ENCODE measurements at places on chromosomes 1 and 21. TPM values are rescaled to one million over a fixed set of nuclear protein-coding genes. Genes with fewer than 3 reads are reported as not detected.
A peak's percentile ranks its signal among the peaks of the same experiment; 100 is the strongest.

The DENND2C gene
- total RNA-seq, result 0.47 TPM

DNA sequence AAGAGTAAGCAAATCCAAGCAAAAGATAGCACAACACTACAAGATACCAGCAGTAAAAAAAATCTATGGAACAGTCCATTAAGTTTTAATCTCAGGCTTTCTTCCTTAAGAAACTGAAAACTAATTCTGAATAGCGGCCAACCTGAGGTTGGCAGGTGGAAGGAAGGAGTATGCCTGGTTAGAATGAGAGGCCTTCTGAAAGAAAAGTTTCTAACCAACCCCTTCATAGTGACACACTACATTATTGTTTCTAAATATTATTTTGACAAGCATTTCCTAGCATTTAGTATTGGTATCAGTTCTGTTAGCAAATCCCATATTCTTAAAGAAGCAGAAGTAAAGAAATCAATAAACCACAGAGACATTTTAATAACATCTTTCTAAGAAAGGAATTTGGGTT, 205.7 kb upstream of the PTBP2 start:
- no peak for DNase-seq
- no peak overlapping the region for H3K27ac ChIP-seq
- no peaks in the 10 kb centered on the region for H3K4me1 ChIP-seq
- H3K36me3 ChIP-seq, result no peaks in the 10 kb centered on the region

DNA sequence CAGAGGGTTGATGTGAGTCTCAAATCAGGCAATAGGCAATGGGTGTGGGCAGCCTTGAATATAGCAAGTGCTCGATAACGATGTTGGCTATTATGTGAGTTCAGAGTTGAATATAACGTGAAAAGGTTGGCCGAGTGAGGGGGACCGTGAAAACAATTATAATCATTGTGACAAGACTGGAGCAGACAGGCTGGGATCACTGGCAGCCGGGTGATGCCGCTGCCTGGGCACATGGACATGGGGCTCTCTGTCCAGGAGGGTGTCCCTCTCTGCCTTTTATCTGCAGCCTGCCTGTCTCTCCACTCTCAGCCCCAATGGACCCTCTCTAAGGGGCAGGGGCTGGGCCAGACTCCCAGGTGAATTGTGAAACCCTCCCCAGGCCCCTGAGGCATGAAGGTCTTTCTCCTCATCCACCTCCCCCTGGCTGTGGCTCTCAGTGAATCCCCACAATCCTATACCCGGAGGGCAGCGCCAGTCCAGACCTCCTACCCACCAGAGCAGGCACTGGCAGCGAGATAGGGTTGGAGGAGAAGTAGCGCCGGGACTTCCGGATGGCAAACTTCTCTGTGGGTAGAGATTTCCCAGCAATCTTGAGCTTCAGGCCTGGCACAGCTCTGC, 36.4 kb downstream of the TTC39A start:
- H3K4me1 ChIP-seq, result no peaks in the 10 kb centered on the region
- no peak overlapping the region for H3K4me3 ChIP-seq
- no peaks in the 10 kb centered on the region for H3K36me3 ChIP-seq
- no peaks in the 10 kb centered on the region for H3K27me3 ChIP-seq
- DNase-seq, result no peak

DNA sequence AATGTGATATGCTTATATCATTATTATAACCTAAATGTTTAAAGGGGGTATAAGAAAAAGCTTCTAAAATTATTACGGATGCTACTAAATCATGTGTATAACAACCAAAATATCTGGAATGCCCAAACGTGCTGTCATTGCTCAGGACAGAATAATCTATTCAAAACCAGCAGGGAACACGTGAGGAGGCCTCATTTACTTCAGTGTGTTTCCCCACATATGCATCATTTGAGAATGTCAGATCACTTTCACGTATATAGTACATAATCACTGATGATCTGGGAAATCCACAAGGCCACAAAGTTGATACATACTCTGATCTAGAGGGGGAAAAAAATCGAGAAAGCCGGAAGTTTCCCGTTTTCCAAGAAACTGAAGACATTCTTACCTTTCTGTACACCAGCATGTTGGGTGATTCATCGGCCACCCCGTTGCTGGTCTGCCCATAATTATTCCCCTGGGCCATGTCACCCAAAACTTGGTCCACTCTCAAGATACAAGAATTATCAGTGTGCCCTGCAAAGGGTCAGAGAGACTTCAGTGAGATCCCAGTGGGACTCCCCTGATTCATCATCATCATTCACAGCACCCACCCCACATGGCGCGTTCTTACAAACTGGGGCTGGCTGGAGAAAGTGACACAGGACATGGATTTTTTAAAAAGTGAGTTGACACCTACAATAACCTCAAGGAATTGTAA, 1.5 kb downstream of the RGS7 start:
- no peak overlapping the region for H3K4me3 ChIP-seq
- no peak for DNase-seq
- H3K27ac ChIP-seq, result no peak overlapping the region
- no peaks in the 10 kb centered on the region for H3K4me1 ChIP-seq

DNA sequence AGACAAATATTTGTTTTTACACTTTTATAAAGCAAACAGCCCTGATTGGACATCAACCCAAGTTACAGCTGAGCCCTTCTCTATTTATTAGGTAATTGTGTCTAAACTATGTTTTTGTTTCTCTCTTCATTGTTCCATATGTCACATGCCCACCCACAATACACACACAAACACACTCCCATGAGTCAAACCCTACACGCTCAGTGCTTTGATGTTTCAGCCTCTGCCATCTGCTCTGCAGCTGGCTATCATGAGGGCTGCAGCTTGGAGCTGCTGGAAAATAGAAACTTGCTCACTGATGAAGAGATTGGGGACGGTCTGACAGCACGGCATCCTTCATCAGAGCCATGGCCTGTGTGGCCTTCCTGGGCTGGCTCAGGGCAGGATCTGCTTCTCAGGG, 41.7 kb downstream of the PSMG1 start:
- peaks cover 5% of the 10 kb centered on the region for H3K4me1 ChIP-seq
- no peak overlapping the region for H3K4me3 ChIP-seq
- no peaks in the 10 kb centered on the region for H3K27me3 ChIP-seq
- H3K36me3 ChIP-seq, result no peaks in the 10 kb centered on the region
- no peak overlapping the region for H3K27ac ChIP-seq

- no peaks in the 10 kb centered on the region for H3K36me3 ChIP-seq
- no peak overlapping the region for H3K27ac ChIP-seq
- H3K4me1 ChIP-seq, result no peaks in the 10 kb centered on the region
- no peak overlapping the region for H3K4me3 ChIP-seq
Observed at GRCh38 chr21:27315373-27315772, 348.5 kb upstream of the ADAMTS5 start.

- no peak for DNase-seq
- no peaks in the 10 kb centered on the region for H3K36me3 ChIP-seq
- H3K4me1 ChIP-seq, result no peaks in the 10 kb centered on the region
- no peaks in the 10 kb centered on the region for H3K27me3 ChIP-seq
- no peak overlapping the region for H3K4me3 ChIP-seq
Observed at GRCh38 chr1:94675373-94675772, 133.8 kb upstream of the F3 start.

GRCh38 chr21:33286600-33287456, 20.7 kb downstream of the IL10RB start:
- peak overlapping the region; percentile 36 for H3K27ac ChIP-seq
- DNase-seq, result no peak
- H3K27me3 ChIP-seq, result no peaks in the 10 kb centered on the region
- no peak overlapping the region for H3K4me3 ChIP-seq

- H3K36me3 ChIP-seq, result no peaks in the 10 kb centered on the region
- no peak overlapping the region for H3K4me3 ChIP-seq
- no peak for DNase-seq
Observed at GRCh38 chr21:45055861-45056260, 18.5 kb upstream of the ADARB1 start.

- no peak overlapping the region for H3K27ac ChIP-seq
- H3K27me3 ChIP-seq, result no peaks in the 10 kb centered on the region
- no peak overlapping the region for H3K4me3 ChIP-seq
- peaks cover 39% of the 10 kb centered on the region for H3K4me1 ChIP-seq
- DNase-seq, result no peak
Observed at GRCh38 chr1:41583658-41584547, 99.4 kb upstream of the EDN2 start.

DNA sequence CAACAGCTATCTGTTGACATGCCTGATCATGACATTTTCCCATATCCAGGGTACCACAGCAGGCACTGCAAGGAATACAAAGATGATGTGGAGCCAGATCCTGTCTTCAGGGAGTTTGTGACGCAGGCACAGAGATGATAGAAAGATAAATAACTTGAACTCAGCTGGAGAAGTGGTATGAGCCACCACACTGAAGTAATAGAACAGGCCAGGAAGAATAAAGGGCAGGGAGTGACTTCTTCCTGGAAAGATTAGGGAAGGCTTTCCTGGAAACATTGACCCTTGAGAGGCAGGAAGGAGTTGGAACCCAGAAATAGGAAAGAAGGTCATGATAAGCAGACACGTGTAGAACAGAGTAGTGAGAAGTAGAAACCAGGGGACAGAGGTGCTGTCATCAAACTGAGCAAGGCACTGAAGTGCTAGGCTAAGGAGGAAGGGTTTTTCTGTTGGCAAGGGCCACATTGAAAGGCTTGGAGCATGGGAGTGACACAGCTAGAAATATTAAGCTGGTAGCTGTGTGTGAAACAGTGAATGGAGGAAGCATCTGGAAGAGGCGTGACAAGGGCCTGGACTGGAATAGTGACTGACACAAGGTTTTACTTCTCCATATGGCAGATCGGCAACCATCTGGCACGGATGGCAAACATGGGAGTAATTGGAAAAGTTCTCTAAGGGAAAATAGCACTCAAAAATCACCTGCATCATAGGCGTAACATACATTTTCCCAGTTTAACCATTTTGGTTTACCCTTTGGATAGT, 68.4 kb downstream of the AK5 start:
- DNase-seq, result no peak
- H3K27me3 ChIP-seq, result no peaks in the 10 kb centered on the region
- no peak overlapping the region for H3K4me3 ChIP-seq
- H3K4me1 ChIP-seq, result no peaks in the 10 kb centered on the region

- H3K36me3 ChIP-seq, result no peaks in the 10 kb centered on the region
- H3K4me1 ChIP-seq, result no peaks in the 10 kb centered on the region
- no peaks in the 10 kb centered on the region for H3K27me3 ChIP-seq
- no peak for DNase-seq
- H3K27ac ChIP-seq, result no peak overlapping the region
Observed at GRCh38 chr1:174534789-174535188, 87.0 kb downstream of the GPR52 start.

The LGR6 gene
- total RNA-seq, result 0.05 TPM

Measured in thymus (tissue), 14 donors.